NCI-H524 (cell line): ENCODE measurements at places on chromosomes 5 and 9.
A peak's percentile ranks its signal among the peaks of the same experiment; 100 is the strongest.

DNA sequence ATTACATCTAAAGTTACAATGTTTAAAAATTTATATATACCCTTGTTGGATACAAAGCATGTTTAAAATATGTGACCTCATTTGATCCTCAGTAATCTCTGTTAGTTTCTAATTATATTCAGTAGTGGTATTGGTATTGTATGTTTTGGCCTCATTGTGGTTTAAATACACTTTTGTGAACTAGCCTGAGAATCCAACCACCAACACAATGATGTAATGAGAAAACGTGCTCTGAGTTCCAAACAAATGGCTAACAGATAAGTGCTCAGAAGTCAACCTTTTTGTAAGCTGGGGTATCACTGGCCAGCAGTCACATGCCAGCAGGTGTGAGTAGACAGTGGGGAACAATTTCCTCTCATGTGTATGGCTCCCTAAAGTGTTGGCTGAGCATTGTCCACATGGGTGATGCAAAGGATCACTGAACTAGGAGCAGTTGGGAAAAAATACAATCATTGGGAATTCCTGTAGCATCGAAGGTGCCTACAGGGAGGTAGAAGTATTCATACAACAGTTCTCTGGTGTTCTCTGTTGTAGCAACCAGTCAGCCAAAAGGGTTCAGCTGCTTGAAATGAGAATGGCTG lies 56.1 kb downstream of the DOCK8 start:
- DNase-seq, result no peak

GRCh38 chr5:1879292-1880263 lies 3.1 kb downstream of the IRX4 start:
- DNase-seq, result no peak

GRCh38 chr9:13728917-13729811 lies 449.7 kb upstream of the MPDZ start:
- no peak for DNase-seq

DNA sequence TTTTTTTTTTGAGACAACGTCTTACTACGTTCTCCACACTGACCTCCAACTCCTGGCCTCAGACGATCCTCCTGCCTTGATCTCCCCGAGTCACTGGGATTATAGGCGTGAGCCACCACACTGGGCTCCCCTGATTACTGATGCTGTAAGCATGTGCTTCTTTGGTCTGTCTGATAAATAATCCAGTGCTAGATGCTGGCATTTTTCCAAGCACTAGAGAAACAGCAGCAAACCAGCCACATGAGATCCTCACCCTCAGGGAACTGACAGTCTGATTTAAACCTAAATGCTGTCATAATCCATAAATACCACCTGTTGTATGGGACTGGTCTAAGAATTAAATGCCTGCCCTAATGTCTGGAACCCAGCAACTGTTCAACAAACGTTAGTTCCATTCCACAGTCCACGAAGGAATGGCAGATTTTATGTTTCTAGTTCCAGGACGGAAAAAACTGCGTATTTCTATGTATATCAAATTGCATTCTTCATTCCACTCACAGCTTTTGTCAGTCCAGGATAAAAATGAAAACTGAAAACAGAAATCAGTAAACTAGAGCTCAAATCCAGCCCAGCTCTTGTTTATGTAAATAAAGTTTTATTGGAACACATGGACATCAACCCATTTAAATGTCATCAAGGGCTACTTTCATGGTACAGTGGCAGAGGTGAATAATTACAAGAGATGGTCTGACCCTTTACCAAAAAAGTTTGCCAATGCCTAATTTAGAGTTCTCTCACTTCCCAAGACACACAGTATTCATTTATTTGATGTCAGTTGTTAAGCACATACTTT lies 20.1 kb downstream of the SLC35D2 start:
- DNase-seq, result peak; percentile 19

DNA sequence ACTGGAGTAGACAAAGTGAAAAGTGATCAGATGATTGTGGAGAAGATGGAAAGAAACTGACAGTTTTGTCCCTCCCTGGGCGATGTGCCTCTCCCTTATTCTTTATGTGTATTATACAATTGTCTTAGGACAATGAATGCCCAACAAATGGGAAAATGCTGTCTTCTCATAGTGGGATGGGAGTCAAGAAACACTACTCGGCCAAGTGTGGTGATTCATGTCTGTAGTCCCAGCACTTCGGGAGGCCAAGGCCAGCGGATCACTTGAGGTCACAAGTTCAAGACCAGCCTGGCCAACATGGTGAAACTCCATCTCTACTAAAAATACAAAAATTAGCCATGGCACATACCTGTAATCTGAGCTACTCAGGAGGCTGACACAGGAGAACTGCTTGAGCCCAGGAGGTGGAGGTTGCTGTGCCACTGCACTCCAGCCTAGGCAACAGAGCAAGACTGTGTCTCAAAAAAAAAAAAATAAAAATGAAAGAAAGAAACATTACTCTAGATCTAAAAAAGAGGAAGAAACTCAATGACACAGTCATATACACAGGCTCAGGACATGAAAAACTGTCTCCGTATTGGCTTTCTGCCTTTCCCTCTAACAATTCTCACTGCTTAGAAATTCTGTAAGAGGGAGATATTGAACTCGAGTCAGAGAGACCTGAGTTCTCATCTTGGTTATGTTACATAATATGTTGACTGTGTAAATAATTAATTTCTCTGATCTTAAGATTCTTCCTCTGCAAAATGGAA lies 67.9 kb upstream of the TARS1 start:
- DNase-seq, result no peak

GRCh38 chr5:1807451-1808185 lies 6.4 kb downstream of the NDUFS6 start:
- DNase-seq, result no peak

DNA sequence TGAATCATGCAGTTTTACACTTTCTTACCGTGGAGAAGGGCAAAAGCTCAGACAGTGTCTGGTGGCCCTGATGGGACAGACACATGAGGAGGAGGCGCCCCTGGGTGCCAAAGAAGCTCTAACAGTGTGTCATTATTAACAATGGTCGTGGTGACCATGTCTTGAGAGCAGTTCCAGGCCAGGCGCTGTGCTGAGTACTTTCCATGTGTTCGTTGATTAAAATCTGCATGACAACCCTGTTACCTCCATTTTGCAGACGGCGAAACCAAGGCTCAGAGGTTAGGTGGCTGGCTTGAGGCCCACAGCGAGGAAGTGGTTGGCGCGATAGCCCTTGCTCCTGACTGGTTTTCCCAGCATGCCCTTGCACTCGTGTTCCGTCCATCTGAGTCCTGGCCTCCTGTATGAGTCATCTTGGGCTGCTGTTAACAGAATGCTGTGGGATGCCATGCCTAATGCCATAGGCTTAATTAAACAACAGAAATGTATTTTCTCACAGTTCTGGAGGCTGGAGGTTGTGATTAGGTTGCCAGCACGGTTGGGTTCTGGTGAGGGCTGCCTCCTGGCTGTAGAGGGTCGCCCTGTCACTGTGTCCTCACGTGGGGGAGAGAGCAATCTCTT lies 92.0 kb downstream of the AMBP start:
- no peak for DNase-seq

GRCh38 chr5:142686210-142686734 lies 382 bp upstream of the FGF1 start:
- no peak for DNase-seq
